ENCODE measurements at places on chromosomes 2 and 18.

- DNase-seq: no peak
Measured at GRCh38 chr2:180959787-180960186, 20.6 kb upstream of the UBE2E3 start.

DNA sequence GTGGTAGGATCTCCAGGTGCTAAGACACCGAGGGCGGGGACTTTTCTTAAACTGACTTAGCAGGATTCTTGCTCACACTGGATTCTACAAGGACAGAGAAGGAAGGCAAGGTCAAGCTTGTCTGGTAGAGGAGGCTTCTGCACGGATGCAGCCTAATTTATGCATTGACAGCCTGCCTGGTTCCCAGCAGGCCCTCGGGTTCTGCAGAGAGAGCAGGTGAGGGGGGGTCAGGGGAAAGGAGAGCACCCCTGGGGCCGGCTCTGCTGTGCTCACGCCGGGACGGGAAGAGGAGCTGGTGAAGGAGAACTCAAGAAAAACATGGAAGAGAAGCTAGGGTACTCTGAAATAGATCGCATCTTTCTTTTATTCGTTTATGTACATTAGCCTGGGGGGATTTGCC is 46.4 kb downstream of the ADI1 start:
- DNase-seq: no peak

- DNase-seq: no peak
Measured at GRCh38 chr18:57559314-57559713, 27.2 kb downstream of the FECH start.

DNA sequence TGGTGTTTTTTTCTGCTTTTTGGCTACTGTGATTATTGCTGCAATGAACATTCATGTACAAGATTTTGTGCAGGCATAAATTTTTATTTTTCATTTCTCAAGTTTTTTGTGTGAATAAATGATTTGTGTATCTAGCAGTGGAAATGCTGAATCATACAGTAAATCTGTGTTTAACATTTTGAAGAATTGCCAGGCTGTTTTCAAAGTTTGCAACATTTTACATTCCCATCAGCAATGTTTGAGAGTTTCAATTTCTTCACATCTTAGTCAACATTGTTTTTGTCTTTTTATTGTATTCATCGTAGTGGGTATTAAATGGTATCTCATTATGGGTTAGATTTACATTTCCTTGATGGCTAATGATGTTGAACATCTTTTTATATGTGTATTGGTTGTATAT is 98.8 kb upstream of the RBMS1 start:
- DNase-seq: no peak

Data from globus pallidus (tissue), 1 donor.